ENCODE measurements at places on chromosomes 1 and 21.
A peak's percentile ranks its signal among the peaks of the same experiment; 100 is the strongest.

- DNase-seq: no peak
These were observed 83.4 kb upstream of the ADGRL4 start for GRCh38 chr1:79089946-79090345.

DNA sequence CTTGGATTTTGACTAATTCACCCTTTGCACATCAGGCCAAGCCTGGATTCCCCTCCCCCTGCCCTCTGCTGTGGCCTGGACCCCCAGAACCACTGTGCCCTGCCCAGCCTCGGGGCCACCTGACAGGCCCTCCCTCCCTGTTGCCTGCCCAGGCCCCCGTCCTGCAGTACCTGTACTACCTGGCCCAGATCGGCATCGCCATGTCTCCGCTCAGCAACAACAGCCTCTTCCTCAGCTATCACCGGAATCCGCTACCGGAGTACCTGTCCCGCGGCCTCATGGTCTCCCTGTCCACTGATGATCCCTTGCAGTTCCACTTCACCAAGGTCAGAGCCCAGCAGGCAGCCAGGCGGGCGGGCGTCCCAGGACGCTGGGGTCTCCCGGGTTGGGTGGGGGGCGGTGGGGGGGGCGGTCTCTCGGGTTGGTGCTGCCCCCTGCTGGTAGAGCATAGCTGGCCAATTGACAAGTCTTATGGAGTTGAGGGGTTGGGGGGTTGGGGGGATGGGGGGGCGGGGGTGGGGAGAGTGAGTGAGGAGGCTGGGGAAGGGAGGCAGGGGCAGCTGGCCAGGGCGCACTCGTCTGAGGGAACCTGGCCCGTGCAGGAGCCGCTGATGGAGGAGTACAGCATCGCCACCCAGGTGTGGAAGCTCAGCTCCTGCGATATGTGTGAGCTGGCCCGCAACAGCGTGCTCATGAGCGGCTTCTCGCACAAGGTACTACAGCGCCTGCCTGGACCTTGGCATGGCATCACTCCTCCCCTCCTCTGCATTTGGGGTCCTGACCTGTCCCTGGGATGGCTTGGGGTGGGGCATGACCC is 10.7 kb downstream of the AMPD2 start:
- no peak for DNase-seq

GRCh38 chr1:181189691-181190363 is 101.3 kb downstream of the IER5 start:
- peak; percentile 69 for DNase-seq

DNA sequence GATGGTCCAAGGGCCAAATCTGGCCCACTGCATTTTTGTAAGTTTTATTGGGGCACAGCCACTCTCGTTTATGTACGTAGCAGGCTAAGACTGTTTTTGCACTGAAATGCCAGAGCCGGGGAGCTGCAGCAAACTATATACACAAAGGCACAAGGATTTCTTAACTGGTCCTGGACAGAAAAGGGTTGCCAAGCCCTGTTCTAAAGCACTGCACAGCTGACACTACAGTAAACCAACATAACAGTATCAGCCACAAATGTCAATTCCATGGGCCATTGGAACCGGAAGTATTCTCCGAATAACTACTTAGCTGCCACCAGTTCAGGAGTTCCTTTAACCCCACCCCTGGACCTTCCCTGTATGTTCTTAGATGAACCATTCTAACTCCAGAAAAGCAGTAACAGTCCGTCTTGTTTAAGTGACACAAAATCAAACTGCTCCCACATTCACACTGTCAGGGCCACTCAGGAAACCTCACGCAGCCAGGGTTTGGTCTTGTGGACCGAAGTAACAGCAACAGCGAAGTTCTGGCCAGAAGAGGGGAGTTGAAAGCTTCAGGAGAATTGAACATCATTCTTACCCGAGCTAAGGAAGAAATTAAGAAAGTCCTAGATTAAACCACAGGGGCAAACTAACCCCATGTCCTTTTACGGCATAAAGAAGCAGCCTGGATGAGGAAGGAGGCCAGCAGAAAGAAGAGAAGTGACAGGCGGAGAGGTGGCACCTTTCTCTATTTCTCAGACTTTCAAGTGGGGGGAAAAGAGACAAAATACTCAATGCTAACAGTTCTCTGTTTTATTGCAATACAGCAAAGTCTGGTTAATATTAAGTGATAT is 49.2 kb downstream of the COQ8A start:
- no peak for DNase-seq

DNA sequence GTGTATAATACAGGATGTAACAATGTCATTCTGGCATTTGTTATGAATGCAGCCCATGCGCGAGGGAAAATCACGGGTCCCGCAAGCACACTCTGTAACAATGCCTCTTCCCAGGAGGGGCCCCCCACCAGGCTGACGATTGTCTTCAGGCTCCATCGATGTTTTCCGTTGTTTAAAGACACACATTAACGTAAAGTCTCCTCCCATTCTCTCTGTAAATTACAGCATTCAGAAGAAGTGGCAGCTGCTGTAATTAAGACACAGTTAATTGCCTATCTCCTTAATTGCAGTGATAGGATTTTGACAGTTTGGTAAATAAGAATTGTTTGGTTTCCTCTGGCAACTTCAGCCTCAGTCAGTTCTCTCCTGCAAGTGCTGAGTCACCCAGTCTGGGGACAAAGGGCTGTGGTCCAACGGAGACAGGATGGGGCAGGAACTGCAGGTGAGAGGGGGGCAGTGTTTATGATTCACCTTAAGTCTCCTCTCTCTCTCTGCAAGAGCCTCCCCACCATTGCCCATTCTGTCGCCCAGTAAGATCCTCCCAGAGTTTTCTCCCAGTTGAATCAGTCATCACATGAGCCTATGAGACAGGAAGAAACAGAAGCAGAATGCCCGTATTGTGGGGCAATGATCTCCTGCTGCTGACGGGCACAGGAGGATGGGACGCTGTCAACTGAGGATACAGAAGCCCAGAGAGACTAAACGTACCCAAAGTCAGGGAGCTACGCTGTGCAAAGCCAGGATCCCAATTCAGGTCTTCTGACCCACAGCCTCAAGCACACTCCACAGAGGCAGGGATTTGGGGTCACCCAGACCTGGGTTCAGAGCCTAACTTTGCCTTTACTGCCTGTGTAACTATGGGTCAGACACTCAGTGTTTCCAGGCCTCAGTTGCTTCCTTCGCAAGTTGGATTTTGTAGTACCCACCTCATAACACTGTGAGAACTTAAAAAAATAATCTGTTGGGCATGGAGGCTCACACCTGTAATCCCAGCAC is 110.0 kb downstream of the ADSS2 start:
- no peak for DNase-seq

DNA sequence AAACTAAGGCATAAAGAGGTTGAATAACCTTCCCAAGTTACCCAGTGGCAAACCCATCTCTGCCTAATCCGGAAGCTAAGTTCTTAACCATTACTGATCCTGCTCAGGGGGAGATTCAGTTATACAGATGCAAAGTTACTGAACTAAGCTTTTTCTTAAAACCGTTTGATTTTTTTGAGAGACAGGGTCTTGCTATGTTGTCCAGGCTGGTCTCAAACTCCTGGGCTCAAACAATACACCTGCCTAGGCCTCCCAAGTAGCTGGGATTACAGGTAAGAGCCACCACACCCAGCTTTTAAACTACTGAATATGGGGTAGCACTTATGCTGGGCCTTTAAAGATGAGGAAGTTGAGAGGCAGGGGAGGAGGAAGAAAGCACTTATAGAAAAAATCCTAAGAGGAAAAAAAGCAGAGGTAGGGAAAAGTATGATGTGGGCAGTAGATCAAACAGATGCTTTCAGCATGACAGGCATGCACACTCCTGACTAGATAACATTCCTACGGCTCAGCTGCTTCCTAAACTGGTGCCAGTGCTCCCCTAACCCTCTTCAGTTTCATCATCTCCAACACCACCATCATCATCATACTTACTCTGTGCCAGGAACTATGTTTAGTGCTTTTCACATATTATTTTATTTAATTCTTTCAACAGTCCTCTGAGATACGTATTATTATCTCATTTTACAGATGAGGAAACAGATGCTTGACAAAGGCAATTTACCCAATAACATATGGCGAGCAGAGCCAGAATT is 5.8 kb downstream of the PAFAH2 start:
- DNase-seq: no peak

- no peak for DNase-seq
These were observed 8.4 kb downstream of the PDIK1L start for GRCh38 chr1:26119892-26120608.

GRCh38 chr1:68704800-68705443 is 208.0 kb upstream of the DEPDC1 start:
- no peak for DNase-seq

GRCh38 chr1:43979528-43980254 is 681 bp downstream of the B4GALT2 start:
- no peak for DNase-seq
